Activated CD4-positive, alpha-beta T cell treated with anti-CD3 and anti-CD28 coated beads for 1 hour (primary cell): ENCODE measurements at places on chromosomes 2 and 18.

DNA sequence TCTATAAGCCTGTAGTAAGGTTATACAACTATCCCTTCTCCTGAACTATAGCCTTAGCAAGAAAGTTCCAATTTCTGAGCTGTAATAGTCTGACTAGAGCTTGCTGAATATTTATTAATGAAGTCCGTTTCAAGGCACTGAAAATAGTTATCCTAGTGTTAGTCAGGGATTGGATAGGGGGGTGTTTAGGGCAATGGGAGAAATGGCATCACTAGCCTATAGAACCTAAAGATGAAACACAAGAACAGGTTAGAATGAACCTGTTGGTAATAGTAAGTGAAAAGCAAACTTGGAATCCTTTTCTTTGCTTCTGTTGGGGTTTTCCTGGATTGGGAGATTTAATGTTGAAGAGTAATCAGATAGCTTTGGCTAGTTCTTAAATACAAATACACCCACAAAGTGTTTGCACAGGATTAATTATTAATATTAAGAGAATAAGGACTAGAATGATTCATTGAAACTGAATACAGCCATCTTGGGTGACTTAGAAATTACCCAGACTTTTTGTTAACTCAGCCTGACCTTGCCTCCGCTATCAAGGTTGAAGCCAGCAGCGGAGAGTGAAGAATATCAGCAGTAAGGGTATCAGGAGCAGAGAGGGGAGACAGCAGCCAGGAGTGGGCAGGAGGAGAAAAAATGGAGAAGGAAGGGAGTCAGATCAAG is 14.4 kb downstream of the CCNT2 start:
- no peak for DNase-seq

- no peak for DNase-seq
Measured at GRCh38 chr2:26911911-26912861, 58.3 kb upstream of the MAPRE3 start.

DNA sequence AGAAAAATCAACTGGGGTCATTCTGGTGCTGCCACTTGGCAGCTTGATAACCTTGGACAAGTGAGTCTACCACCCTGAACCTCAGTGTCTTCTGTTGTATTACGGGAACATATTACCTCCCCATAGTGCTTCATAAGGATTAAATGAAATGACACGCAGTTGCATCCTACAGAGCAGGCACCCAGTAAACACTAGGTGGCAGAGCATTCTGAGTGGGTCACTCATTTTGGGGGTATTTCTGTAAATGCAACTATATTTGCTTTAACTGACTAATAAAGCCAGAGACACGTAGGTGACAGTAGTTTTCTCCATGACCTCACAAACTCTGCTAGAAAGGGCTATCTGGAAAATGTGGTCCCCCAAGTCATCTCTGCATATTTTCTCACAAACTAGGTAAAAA is 4.7 kb downstream of the CD226 start:
- DNase-seq: no peak

- DNase-seq: no peak
Measured at GRCh38 chr2:67755156-67755882, 307.5 kb downstream of the C1D start.

DNA sequence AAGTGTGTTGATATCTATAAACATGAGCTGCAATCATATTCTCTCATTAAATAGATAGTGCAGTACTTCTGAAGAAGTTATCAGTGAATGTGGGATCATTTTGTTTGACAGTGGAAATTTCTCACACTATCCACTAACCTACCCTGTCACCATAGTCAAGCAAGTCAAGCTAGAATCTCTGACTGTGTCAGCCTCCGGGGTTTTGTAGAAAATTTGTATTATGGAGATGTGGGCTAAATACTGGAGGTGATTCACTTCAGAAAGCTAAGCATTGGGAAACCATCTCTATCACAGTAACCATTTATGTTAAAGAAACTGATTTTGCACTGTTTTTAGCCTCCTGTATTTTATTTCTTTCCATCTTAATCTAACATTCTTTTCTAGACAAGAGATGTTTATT is 126.6 kb upstream of the CREB1 start:
- no peak for DNase-seq

GRCh38 chr2:153479573-153479972 is 1.0 kb upstream of the RPRM start:
- no peak for DNase-seq

DNA sequence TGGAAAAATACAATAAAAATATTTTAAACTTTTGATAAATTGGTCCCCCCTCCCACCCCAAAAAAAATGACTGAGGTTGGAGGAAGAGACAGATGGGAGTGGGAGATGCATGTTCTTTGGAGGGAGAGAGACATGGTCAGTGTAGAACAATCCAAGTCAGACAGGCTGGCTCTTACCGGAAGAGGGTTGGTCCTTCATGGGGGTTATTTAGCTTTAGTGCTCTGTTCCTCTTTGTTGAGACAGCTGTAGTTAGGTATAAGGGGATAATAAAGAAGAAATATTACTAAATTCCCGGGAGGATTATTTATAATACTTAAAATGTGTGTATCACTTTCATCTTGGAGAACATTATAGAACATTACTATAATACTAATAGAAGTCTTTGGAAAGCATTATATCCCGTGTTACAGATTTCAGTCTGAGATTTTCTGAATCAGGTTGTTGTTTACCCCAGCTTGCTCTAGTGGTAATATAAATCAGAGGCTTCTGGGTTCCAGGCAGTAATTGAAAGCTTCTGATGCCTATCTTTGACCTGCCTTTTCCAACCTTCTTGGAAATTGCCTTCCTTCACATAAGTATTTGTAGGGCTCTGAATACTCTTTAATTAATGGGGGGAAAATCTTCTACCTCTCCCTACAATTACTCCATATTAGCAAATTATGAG is 87.7 kb downstream of the SPTBN1 start:
- DNase-seq: no peak

DNA sequence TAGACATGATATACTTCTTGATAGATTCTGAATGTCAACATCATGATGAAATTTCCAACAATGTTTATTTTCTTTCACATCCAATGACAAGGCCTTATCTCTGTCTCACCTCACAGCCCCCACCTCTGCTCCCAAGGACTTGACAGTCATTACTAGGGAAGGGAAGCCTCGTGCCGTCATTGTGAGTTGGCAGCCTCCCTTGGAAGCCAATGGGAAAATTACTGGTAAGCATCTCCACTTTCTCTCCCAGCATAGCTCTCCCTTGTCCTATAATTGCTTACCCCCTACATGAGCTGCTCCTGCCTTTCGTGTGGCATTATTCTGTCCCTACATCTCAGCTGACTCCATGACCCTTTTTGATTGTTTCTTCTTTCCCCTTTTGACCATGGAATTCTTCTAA is 821.8 kb downstream of the MBD2 start:
- DNase-seq: no peak

DNA sequence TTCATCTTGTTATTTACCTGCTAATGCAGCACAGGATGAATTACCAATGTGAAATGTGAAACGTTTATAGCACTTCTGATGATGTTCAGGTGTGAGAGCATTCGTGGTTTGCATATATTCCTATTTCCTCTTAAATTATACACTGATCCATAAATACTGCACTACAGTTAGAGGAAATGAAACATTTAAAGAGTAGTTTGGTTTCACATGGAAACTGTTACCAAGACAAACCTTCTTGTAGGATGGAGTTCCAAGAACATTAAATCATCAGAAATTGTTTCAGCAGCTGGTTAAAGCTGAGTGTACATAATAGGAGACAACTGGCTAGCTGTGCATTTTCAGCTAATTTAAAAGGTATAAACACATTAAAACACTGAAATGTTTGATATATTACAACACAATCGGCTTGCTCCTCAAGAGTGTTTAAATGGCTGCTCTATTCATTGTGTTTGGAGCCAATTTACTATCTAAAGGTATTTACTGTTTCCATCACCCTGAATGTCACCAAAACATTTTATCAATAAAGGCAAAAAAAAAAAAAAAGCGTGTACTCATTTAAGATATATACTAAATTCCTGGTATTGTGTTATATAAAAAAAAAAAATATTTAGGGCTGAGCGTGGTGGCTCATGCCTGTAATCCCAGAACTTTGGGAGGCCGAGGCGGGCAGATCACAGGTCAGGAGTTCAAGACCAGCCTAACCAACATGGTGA is 100.6 kb downstream of the DYM start:
- DNase-seq: no peak

GRCh38 chr2:199851883-199852282 is 891 bp upstream of the FTCDNL1 start:
- no peak for DNase-seq

GRCh38 chr2:33448220-33448899 is 28.1 kb upstream of the RASGRP3 start:
- DNase-seq: no peak

DNA sequence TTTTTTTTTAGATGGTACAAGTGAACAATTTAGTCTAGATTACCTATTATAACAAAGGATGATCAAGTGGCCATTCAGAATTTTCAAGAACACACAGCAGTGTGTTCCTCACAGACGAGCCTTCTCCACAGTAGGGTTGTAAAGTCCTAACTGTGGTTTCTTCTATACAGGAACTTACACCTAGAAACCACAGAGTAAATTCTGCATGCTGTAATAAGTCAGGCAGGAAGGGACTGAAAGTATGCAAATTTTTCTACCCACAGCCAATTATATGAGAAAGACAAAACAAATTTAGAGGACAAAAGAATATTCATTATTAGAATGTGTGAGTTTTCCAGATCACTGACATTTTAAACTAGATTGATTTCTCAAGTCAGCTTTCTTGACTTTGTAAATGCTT is 99.5 kb downstream of the RBMS1 start:
- DNase-seq: no peak

- DNase-seq: peak; percentile 50
Measured at GRCh38 chr2:46461011-46461674, 18.2 kb upstream of the TMEM247 start.

- no peak for DNase-seq
Measured at GRCh38 chr18:3604498-3605408, 154.8 kb downstream of the TGIF1 start.

DNA sequence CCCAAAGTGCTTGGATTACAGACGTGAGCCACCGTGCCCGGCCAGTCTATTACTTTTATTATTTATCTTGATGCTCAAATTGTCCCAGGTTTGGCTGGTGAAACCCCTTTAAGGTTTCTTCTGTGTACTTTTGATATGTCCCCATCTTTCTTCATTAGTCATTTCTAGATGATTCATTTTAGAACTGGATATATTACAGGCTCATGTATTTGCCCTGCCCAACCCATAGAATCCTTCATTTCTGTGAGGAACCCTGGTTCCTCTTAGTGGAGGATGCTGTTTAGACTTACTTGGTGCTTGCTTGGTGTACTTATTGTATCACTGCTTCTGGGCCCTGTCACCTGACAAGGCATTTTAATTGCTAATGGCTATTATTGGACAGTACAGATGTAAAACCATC is 40.1 kb downstream of the KCMF1 start:
- DNase-seq: no peak

DNA sequence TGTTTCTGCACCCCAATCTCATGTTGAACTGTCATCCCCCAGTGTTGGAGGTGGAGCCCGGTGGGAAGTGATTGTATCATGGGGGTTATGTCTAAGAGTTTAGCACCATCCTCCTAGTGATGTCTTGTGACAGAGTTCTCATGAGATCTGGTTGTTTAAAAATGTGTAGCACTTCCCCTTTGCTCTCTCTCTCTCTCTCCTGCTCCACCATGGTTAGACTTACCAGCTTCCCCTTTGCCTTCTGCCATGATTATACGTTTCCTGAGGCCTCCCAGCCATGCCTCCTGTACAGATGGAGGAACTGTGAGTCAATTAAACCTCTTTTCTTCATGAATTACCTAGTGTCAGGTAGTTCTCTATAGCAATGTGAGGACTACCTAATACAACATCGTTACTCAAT is 396.9 kb upstream of the LRATD1 start:
- DNase-seq: no peak

DNA sequence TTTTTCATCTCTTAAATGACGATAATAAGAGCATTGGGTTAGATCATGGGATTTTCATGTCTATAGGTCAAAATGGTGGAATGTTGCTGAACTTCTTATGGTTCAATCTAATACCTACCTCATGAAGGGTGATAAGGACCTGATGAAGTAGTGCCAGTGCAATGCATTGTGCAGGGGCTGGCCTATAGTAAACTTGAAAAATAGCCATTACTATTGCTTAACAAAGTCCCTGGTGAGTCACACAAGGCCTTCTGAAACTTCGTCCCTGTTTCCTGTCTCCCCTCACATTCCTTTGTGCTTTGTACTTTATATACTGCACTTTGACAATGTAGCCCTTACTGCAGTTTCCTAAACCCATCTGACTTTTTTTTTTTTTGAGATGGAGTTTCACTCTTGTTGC is 515.9 kb downstream of the SLC4A3 start:
- no peak for DNase-seq

DNA sequence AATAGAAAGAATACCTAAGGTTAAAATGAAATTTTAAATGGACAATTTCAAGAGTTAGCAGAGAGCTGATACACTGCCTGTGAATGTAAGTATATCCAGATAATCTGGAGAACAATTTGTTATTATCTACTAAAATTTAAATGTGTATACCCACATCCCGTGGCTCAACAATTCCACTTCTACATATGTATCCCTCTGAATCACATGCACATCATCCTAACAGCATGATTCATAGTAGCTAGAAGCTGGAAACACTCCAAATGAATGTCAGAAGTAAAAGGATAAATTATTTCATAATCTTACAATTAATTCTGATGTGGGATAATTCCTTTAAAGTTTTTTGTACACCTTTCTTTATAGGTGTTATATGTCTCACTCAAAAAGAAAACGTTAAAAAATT is 87.9 kb downstream of the CNTNAP5 start:
- DNase-seq: no peak

GRCh38 chr2:144161061-144161460 is 358.9 kb downstream of the ZEB2 start:
- DNase-seq: no peak

GRCh38 chr2:235026649-235027557 is 75.1 kb downstream of the SH3BP4 start:
- no peak for DNase-seq

DNA sequence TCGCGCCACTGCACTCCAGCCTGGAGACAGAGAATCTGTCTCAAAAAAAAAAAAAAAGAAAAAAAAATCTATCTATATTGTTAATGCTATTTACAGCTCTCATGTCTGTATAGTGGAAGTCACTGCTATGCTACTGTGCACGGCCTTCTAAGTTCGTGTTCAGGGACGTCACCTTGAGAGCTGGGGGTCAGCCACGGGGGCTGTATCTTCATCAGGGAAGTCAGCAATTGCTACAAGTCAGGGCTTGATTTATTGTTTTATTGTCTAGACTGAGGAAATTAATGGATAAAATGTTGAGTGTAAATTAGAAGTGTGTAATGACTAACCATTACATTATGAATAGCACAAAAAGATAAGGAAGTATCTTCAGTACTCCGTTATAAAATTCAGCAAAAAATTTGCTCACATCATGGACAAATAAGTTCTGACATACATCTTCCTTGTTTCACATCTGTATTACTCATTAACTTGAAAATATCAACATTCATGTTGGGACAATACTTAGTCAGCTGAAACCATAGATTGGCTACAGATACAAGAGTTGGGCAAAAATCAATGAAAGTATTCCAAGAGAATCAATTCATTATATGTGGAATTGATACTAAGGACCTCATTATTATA is 136.6 kb upstream of the SEC11C start:
- DNase-seq: no peak

GRCh38 chr2:43519643-43520221 is 76.1 kb downstream of the THADA start:
- no peak for DNase-seq
